Fibroblast of lung (primary cell): ENCODE measurements at places on chromosomes 2 and 18.

DNA sequence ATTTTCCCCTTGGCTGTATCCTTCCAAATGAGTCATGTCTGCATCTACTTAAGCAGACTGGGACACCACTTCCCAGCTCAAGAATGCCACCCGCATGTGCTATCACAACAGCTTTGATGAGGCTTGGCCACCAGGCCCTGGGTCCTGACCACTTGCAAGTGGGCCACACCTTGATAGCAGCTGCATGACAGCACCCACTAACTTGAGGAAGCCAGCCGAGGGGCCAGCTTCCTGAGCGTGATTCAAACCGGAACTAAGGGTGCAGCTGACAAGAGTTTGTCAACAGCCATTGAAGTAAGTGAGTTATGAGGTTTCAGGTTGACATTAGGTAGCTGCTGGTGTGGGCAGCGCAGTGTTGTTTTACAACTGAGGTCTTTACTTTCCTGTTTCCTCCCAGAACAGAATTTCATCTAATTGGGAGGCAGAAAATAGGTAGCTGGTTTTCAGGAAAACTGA is 54.4 kb downstream of the EPHA4 start:
- DNase-seq: peak; percentile 96

DNA sequence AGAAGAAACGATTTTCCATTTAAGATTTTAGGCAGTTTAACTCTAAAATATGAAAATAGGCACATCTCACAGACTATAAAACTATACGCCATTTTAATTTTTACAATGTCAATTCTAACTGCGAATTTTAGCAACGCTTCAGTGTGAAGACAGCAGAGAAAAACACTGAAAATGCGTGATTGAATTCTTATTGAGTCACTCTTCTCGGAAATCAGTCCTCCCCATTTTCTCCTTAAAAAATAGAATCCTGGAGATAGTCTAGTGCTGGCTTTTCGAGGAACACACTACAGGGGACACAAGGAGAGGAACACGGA is 373 bp upstream of the TAF4B start:
- DNase-seq: no peak

GRCh38 chr2:176637142-176637485 is 367.9 kb downstream of the MTX2 start:
- DNase-seq: no peak

DNA sequence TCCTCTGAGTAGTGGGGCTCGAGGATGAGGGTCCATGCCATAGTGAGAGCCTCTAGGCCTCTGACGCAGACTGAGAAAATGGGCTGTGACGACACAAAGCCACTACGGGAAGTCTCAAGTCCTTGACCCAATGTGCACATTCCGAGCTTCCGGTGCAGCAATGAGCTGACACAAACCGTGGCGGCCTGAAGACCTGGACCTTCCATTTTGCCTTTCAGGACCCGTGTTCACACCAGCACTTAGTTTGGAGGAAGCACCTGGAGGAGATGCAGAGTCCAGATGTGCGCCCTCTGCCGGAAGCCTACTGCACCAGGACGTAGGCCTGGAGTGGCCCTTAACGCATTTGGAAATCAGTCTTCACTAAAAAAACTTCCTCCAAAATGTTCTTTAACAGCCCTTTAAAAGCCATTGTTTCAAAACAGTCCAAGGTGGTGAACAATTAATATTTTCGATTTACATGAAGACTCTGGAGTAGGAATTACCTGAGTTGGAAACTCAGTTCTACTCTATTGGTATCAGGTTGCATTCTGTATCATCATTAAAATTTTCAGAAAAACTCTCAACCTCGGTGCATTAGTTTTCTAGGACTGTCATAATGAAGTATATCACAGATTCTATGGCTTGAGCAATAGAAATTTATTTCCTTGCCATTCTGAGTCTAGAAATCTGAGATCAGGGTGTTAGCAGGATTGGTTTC is 33.9 kb downstream of the BMP10 start:
- DNase-seq: peak; percentile 34

GRCh38 chr2:42101206-42102023 is 53.6 kb downstream of the PKDCC start:
- peak; percentile 88 for DNase-seq

DNA sequence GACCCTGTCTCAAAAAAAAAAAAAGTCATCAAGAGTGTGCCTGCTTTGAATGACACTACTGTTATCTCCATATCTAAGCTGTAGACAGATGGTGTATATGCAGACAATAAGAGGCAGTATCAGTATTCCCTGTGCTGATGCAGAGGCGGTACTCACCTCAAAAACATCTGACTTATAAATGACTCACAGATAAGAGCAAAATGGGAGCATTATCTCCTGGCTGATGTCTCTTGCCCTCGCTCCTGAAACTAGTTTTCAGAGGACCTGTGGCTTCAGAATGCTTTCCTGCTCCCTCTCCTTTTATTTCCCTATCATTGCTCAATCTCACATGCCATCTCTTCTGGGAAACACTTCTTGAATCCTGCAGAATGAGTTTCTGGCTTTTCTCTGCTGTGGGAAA is 289.6 kb downstream of the PTPRM start:
- DNase-seq: no peak

DNA sequence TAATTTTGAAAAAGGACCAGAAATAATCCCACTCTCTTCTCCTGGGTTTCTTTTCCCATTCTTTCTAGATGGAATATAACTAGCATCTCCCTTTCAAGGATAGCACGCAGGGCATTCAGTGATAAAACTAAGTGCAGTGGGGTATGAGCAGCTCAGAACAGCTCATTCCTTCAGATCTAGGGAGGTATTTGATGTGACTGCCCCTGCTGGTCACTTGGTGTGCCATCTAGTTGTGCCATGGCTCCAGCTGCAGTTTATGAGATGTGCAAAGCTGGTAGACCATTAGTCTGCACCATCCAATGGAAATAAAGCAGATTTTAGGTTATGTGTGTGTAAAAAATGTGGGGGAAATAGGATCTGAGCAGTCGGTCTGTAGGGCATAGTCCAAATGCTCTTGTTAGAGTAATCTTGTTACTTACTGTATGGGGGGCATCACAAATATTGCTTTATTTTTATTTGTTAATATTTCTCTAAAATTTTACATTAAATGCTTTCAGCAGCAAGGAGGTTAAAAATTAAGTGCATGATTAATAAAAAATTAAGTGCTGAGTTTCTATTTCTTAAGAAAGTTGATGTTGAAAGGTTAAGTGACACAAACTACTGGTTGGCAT is 38.9 kb downstream of the CTAGE1 start:
- peak; percentile 22 for DNase-seq

- DNase-seq: no peak
These were observed 897.6 kb downstream of the BCL11A start for GRCh38 chr2:59655809-59656208.
